ENCODE measurements at places on chromosomes 5 and 9. TPM values are rescaled to one million over a fixed set of nuclear protein-coding genes. Genes with fewer than 3 reads are reported as not detected.

ZNF608 gene
- 32.3 TPM for total RNA-seq

SARDH gene
- total RNA-seq, result 0.23 TPM

KIAA0825 gene
- 3.6 TPM for total RNA-seq

EGR1 gene
- total RNA-seq, result 23.5 TPM

GARIN3 gene
- not detected for total RNA-seq

GRCh38 chr9:129556491-129557191 is 64.3 kb downstream of the C9orf50 start:
- DNase-seq, result no peak

GRCh38 chr9:2837915-2838314 is 6.0 kb downstream of the PUM3 start:
- DNase-seq, result no peak

- no peak for DNase-seq
Measured at GRCh38 chr9:37324261-37324683, 98.2 kb upstream of the GRHPR start.

DNA sequence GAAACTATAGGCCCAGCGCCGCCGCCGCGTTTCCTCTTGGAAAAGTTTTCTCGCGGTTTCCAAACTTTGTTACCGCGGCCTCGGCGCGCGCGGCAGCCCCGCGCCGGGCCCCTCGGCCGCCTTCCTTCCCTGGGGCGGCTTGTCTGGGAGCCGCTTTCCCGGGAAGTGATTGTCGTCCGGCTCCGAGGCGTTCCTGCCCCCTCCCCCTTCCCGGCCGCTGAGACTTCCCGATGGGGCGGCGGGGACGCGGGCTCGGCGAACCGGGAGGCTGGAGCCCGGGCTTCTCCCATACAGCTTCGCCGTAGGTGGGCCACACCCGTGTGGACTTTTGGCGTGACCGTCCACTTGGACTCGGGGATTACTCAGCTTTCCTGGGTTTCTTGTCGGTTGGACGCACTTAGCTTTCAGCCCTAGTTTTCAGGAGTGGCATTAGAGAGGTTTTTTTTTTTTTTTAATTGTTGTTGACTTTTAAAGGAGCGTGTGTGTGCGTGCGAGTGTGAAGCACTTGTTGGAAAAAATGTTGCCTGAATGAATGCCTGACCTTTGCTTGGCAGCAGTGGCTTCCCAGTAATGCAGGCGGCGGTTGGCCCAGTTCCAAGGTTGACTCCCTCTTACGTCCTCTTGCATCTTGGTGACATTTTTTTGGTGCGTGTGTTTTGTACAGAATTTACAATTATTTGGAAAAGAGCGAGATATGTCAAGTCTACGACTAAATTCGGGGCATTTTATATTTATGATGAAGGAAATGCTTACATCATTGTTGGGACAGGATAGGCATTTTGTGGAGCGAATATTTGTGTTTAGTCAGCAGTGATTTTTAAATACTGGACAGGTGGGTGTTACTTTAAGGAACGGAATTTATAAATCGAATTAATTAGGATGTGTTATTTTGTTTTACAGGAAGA is 821 bp downstream of the CTNNA1 start:
- DNase-seq, result peak; percentile 96

GRCh38 chr5:97544240-97544639 is 361.2 kb upstream of the RIOK2 start:
- no peak for DNase-seq

GRCh38 chr5:128199611-128200010 is 116.0 kb downstream of the SLC12A2 start:
- no peak for DNase-seq

- DNase-seq, result no peak
Measured at GRCh38 chr5:17412760-17413671, 85.0 kb upstream of the TAF11L2 start.

- no peak for DNase-seq
Measured at GRCh38 chr5:57717555-57717954, 234.9 kb upstream of the ACTBL2 start.

DNA sequence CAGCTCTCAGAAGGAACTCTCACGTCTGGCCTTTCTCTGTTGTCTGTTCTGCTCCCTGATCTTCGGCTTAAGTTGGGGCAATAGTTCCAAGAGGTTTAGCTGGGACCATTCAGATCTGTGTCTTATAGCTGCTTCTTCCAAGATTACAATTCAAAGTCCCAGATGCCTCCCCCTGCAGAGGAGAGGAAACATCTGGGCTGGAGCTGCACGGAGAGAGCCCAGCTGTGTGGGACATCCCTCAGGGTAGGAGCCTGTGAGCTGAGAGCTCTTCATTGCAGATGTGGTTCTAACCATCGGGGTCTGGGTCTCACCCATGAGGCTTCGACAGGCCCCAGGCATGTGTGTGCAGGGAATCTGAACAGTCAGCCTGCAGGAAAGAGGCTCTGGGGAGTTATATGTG is 9.0 kb upstream of the PHF19 start:
- DNase-seq, result no peak

DNA sequence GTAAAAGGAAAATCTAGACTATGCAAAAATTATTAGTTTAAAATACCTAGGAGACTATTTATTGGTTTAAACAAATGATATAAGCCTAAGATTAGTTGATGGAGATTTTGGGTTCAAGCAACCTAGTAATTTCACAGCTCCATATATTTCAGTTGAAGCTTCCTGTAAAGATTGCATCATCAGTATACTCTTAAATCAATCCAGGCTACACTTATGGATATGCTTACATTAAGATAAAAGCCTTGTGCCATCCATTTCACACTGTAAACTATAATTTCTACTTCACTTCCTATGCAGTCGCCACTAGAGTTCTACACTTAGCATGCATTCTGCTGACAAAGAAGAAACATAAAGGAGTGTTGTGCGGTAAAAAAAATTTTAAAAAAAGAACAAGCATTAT is 7.3 kb upstream of the LIX1 start:
- no peak for DNase-seq

GRCh38 chr9:107721705-107722245 is 232.2 kb upstream of the KLF4 start:
- no peak for DNase-seq

DNA sequence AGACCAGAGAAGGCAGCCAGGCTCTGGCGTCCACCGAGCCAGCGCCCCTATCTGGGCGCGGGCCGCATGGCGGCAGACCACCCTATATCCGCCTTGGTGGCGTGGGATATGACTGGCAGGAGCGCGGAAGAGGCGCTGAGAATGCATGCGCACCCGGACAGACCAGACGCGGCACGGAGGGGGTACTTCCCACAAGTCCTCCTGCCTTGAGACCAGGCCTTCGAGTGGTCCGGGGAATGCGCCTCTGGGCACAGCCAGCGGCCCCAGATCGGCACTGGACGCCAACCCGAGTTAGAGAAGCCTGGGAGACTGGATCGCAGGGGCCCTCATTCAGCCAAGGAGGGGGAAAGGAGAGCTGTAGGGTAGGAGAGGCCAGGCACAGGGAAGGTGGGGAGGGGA is 2.5 kb upstream of the LMX1B start:
- DNase-seq, result no peak

- DNase-seq, result no peak
Measured at GRCh38 chr5:82285206-82285605, 7.1 kb upstream of the RPS23 start.

DNA sequence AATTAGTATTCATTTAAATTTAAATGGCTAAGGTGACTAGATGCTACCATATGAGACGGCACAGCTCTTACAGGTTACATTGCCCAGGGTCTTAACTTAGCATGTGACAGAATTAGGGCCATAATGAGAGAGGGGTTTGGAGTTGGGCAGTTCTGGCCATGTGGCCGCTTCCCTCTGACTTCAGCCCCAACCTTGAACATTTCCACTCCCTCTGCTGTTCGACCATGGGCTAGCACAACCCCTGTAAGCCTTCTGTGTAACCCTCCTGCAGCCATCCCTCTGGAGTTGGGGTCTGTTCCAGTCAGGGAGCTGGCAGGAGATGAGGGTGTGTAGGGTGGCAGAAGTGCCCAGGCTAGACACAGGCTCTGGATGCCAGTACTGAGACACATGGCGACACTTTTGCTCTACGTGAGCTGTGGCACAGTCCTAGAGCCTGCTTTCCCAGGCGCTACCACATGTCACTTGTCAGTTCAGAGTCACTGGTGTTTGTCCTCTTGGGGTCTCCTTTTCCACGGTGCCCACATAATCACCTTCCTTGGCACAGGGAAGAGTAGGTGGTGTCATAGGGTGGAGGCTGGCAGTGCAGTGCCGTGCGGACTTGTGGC is 128.7 kb upstream of the PITX1 start:
- no peak for DNase-seq

GRCh38 chr9:113290052-113290607 is 13.0 kb downstream of the RNF183 start:
- DNase-seq, result no peak

DNA sequence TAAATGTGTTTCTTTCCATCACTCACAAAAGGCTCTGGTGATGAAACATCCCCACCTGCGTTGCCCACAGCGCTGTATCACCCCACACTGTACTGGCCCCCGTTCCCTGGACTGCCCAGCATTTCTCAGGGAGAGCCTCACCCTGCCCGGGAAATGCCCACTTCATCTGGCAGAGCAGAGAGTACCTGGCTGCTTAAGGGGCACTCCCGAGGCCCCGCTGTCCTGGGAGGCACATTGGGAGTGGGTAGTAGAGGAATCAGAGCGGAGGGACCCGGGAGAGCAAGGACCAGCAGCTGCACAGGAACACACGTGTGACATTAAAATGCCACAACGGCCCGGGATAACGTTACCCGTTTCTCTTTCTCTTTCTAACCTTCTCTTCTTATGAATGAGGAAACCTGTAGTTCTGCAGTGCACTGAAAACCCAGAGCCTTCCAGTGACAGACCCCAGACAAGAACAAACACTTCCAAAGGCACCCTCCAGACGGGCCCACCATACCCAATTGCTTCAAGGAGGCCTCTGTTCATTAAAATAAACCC is 110.0 kb downstream of the ROR2 start:
- DNase-seq, result no peak

DNA sequence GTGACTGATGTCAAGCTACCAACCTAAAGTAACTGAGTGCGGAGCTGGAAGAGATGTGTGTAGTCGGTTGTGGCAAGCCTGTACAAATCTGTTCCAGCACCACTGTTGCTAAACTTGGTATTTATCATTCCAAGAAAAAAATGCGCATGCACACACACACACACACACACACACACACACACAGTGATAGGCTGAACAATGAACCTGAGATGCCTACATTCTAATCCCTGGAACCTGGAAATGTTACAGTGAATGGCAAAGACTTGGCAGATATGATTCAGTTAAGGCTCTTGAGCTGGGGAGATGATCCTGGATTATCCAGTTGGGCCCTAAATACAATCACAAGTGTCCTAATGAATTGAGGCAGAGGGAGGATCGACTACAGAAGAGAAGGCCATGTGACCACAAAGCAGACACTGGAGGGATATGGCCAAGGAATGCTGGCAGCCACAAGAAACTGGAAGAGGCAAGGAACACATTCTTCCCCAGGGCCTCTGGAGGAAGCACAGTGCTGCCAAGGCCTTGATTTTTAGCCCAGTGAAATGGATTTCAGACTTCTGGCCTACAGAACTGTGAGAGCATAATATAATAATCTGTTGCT is 49.7 kb upstream of the LHFPL2 start:
- DNase-seq, result no peak

- DNase-seq, result no peak
Measured at GRCh38 chr5:172168311-172168710, 19.7 kb downstream of the STK10 start.

DNA sequence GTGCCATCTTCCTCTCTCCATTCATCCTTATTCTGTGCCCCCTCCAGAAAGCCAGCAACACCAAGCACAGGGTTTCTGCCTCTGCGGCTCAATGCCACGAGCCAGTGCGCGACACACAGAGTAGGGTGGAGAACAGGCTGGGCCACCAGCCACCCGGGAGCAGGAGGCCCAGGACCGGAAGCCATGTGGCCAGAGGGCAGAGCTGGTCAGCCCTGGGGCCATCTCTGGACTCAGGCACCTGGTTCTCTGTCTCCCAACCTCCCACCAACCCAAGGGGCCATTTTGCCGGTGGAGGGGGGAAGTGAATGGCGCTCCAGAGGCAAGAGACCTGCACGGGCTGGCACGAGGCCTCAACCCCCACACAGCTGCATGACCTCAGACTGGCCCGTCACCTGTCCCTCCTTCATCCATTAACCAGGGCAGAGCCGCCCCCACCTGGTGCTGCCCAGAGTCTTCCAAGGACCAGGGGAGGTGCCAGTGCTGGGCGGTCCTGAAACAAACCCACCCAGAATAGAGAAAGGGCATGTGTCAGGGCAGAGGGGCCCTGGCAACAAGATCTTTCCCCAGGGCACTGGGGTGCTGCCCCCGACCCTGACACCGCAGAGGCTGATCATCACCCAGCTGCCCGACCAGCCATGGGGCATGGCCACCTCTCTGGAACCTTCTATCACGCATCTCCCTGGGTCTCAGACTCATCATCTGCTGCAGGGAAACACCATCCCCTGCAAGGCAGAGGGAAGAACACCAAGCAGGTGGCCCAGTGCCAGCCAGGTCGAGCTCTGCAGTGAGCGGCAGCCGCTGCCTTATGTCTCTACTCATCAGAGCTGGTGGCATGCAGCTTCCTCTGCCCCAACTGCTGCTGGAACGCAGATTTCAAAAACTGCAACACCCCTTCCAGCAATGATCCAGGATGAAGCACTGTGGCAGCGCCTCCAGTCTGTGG is 11.9 kb downstream of the VAV2 start:
- peak; percentile 43 for DNase-seq

DNA sequence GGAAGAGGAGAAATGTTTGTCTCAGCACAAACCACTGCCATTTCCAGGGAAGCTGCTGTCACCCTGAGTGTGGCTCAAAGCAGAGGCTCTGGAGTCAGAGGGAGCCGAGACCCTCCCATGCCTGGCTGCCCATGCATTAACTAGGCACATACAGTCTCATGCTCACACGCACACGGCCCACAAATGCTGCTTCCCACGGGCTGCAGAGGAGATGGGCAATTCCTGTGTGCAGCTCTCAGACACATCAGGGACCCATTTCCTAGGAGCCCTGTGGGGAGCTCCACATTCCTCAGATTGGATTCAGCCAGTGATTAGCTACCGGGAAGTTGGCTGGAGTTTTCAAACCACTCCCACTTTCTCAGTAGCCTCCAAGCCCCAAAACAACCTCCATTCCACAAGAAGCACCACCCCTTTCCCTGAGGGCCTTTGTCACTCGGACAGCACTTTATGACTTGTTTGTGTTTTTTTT is 9.1 kb upstream of the PTGES start:
- DNase-seq, result no peak

- no peak for DNase-seq
Measured at GRCh38 chr5:97131139-97131710, 11.2 kb downstream of the LIX1 start.

- DNase-seq, result no peak
Measured at GRCh38 chr5:176996780-176997179, 9.8 kb downstream of the UIMC1 start.

- DNase-seq, result no peak
Measured at GRCh38 chr9:108967916-108968315, 33.7 kb downstream of the ABITRAM start.

DNA sequence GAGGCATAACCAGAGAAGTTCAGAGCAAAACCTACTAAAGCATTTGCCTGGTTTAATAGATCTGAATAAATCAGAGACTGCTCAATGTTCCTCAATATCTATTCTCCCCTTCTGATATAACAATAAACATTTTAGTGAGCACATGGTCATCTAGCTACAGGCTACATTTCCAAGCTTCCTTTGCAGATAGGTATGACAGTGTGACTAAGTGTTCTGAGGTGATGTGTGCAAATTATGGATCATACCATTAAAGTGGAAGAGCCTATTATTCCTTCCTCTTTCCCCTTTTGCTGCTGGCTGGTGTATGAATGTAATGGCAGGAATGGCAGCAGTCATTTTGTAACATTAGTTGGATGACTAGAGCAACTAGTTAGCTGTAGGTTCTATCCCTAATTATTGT is 285.8 kb upstream of the RASA1 start:
- no peak for DNase-seq

- peak; percentile 78 for DNase-seq
Measured at GRCh38 chr5:139696894-139697658, 48.9 kb downstream of the CXXC5 start.

GRCh38 chr9:106314476-106314875 is 548.5 kb upstream of the ZNF462 start:
- no peak for DNase-seq
